Stimulated activated CD4-positive, alpha-beta T cell treated with anti-CD3 and anti-CD28 coated beads, Interleukin-4, amount 100 ng/mL, for 24 hours (primary cell): ENCODE measurements at places on chromosomes 1 and 21.
A peak's percentile ranks its signal among the peaks of the same experiment; 100 is the strongest.

- no peak for DNase-seq
These were observed 6.7 kb downstream of the C1orf115 start for GRCh38 chr1:220696863-220697231.

DNA sequence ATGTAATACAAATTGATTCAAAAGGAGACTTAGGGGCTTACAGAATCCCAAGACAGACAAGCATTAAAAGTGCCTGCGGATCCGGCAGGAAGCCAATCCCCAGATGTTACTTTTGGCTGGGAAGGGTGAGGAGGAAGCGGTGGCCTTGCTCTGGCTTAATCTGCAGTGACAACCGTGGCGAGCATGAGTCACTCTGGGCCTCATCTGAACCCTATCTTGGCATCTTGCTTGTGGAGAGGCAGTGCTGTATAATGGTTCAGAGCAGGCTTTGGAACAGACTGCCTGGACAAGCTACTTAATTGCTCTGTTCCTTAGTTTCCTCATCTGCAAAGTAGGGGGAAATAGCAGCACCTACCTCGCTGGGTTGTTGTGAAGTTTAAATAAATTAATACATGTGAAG is 74.1 kb downstream of the XCL2 start:
- peak; percentile 36 for DNase-seq

- no peak for DNase-seq
These were observed 72.3 kb downstream of the CTH start for GRCh38 chr1:70483342-70483741.

DNA sequence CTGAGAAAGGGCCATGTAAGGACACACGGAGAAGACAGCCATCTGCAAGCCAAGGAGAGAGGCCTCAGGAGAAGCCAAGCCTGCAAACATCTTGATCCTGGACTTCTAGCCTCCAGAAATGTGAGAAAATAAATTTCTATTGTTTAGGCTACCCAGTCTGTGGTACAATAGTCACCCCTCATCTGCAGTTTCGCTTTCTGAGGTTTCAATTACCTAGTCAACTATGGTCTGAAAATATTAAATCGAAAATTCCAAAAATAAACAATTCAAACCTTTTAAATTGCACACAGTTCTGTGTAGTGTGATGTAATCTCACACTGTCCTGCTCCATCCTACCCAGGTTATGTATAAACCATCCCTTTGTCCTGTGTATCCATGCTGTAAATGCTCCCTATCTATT is 52.6 kb downstream of the ZNF644 start:
- no peak for DNase-seq

DNA sequence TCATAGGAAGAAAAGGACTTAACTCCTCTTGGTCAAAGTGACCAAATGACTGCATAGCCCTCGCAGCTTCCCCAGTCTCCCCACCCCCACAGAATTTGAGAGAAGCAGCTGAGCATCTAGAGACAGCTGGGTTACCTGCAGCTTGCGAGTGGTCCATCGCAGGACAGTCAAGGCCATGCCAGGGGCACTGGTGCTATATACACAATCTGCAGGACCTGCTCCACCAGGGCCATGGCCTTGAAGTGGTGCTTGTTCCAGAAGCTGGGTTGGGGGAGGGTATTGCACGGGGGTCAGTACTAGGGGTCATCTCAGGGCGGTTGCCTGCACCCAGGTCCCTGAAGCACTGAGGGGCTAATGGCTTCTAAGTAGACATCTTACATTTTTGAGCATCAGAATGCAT is 10.4 kb downstream of the MRTO4 start:
- no peak for DNase-seq

DNA sequence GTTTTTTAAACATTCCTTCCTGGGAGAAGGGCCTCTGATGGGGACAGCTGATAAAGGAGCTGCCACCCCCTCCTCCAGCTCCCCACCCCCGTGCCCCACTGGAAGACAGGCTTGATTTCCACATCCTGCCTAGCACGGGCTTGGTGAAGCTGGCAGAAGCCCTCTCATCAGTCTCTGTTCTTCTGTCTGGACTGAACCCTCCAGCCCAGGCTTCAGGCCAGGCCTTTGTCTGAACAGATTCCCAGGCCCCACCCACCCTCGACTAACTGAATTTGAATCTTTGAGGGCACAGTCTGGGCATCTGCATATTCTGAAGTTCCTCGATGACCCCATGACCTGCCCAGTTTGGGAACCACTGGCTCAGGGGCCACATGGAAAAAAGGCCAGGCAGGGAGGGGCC is 75.3 kb downstream of the CD58 start:
- DNase-seq: no peak

DNA sequence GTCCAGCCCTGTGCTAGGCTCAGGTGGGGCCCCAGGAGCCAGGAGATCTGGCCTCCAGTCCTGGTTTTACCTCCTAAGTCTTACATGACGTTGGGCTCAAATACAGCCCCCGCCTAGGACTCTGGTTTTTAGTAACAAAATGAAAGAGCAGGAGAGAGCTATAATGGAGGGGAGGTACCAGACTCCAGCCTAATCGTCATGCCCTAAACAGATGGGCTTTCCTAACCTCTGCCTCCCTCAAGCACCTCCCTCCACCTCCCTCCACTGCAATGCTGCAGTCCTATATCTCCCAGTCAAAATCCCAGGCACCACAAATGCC is 28.6 kb downstream of the TTC39A start:
- DNase-seq: no peak

DNA sequence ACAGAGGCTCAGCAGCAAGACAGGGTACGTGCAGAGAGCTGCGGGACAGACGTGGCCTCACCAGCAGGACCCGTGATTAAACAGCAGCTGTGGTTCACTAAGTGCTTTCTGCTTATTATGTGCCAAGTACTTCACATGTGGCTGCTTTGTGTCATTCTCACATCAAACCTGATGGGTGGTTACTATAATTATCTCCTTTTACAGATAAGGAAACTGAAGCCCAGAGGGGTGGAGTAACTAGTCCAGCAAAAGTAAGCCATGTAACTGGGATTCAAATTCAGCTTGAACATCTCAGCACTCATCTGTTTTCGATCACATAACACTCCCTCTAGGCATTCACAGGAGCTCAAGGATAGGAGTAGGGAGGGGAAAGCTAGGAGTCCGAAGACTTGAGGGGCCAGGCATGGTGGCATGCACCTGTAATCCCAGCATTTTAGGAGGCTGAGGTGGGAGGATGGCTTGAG is 50.8 kb upstream of the CLIC4 start:
- no peak for DNase-seq

GRCh38 chr1:183293241-183293640 is 107.2 kb downstream of the LAMC2 start:
- no peak for DNase-seq

DNA sequence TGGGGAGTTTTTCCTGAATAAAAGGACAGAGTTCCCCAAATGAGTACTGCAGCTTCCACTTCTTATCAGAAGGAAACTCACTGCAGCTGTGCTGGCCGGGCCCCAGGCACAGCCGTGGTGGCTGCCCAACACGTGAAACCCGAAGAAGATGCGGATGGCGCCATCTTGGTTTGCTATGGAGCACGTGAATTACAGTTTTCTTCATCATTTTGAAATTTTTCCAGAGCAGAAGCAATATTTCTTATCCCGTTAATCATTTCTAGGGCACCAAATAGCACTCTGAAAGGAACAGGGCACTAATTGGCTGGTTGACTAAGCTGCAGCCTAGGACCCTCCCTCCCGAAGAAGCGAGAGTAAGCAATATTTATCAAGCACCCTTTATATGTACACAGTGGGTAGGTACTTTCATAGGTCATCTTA is 63.2 kb upstream of the EPS8L3 start:
- no peak for DNase-seq

- no peak for DNase-seq
These were observed 35.2 kb upstream of the ZNF326 start for GRCh38 chr1:89959719-89960118.

DNA sequence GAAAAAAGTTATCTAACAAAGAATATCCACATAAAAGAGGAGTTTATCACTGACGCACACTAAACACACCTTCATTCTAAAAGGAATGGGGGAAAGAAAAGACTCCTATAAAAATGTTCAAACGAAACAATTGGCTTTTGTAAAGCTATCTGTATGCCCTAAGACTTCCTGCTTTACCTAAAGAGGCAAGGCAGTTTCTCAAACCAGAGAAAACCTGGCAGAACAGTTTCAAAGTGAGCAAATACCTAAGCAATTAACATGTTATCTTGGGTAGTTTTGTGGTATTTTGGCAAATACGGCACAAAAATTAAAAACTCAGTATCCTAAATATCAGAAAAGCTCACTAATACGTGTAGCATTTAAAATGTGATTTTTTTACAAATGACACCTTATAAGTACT is 1.9 kb downstream of the PUM1 start:
- no peak for DNase-seq

DNA sequence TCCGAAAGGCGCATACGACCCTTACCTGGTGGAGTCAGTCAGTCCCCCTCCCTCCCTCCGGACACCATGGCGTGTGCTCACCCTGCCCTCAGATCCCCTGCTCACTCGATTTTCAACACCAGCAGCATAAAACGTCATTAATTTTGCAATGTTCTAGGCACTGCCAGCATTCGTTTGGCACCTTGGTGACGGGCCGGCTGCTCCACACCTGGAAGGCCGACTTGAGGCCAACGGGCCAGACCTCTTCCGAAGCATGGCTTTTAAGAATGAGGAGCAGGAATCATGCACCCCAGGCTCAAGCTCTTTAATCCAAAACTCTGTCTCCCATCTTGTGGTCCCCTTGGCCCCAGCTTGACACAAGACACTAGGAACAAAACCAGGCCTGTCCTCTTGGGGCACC is 33.1 kb downstream of the NPHP4 start:
- no peak for DNase-seq

DNA sequence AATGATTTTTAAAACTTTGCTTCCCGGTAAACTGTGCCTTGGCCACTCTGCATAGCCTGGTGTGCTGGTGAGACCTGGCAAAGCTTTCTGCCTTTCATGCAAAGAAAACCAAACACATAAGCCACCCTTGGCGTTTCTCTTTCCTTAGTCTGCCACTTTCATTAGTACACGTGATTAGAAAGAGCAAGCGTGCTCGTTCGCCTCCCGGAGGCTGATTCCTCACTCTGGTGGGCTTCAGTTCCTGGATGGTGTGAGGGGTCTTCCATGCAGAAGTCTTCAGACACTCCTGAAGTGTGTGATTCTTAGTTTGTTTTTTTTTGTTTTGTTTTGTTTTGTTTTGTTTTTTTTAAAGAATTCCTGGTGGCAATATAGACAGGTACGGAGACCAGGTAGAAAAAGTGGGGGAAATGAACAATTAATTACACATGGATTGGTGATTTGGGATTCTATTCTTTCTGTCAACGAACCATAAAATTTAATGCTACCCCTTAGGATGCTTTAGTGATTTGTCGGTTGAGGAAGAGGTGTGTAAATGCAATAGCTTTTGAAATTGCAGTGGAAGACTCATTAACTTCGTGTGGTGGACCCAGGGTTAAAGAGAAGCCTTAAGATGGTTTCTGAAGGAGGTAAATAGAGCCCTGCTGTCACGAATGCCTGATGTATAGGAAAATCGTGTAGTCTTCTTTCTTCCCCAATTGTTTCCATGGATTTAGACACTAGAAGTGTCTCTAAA is 2.1 kb downstream of the GALNT2 start:
- DNase-seq: no peak
